ENCODE measurements at places on chromosomes 3 and 15.

DNA sequence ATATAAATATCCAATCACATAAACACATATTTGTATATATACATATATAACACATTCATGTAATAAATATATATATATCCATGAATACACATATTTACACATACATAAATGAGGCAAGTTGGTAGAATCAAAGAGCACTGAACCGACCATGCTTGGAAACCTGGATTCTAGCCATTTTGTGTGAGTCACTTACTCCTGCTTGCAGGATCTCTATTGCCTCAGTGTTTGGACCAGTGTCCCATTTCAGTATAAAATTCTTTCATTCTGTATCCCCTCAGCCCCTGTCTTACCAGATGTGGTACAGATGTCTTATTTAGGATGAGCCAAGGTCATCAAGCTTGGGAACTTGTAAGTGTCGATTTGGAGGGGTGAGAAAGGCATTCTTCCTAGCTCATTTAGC lies 391.4 kb upstream of the FRG2C start:
- peak; percentile 5 for DNase-seq

- DNase-seq, result no peak
Observed at GRCh38 chr3:147410116-147410525, 956 bp downstream of the ZIC1 start.

GRCh38 chr3:49019941-49020329 lies 1.6 kb upstream of the DALRD3 start:
- DNase-seq, result no peak

DNA sequence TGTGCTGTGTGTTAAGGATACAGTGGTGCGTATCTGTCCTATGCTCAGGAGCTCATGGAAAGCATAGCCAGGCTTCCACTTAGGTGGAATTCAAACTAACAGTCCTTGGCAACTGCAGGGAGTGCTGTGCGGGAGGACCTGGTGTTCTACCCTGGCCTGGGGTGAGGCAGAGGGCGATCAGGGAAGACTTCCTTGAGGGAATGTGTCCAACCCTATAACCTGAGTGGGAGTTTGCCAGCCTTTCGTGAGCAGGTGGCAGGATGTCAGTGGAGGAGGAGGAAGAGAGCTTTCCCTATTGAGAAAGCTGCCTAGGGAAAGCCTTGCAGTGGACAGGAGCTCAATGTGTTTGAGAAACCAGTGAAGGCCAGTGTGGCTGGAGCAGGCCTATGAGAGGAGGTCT lies 271.1 kb upstream of the C2CD4B start:
- DNase-seq, result no peak

- DNase-seq, result no peak
Observed at GRCh38 chr3:157428853-157429252, 7.8 kb upstream of the PTX3 start.

- no peak for DNase-seq
Observed at GRCh38 chr3:134338201-134338512, 36.1 kb downstream of the AMOTL2 start.

- no peak for DNase-seq
Observed at GRCh38 chr15:65553691-65554090, 23.4 kb downstream of the HACD3 start.

GRCh38 chr3:150721285-150722130 lies 17.8 kb upstream of the ERICH6 start:
- DNase-seq, result peak; percentile 51

- DNase-seq, result peak; percentile 44
Observed at GRCh38 chr3:68666429-68667136, 265.8 kb downstream of the TAFA4 start.

GRCh38 chr3:38521391-38521987 lies 25.3 kb downstream of the EXOG start:
- peak; percentile 54 for DNase-seq

- DNase-seq, result no peak
Observed at GRCh38 chr3:42367903-42368302, 42.5 kb downstream of the LYZL4 start.
